ENCODE measurements at places on chromosomes 6 and 20.

DNA sequence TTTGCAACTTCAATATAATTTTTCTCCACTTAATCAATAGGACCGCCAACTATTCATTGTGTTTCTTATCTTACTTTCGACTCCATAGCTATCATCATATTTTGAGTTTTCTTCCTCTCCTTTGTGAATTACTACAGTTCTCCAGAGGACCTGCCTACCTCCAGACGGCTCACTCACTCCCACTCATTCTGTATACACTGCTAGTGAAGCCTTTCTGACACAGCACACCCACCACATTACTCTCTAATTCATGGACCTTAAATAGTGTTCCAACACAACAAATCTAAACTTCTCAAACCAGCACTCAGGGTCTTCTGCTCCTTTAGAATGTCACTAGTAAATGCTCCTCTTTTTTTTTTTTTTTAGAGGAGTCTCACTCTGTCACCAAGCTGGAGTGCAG lies 23.8 kb downstream of the FKBP5 start:
- no peak for DNase-seq

- no peak for DNase-seq
These were observed 146.0 kb upstream of the ESR1 start for GRCh38 chr6:151661509-151661908.

- peak; percentile 50 for DNase-seq
These were observed 50.9 kb upstream of the FAM184A start for GRCh38 chr6:119129148-119129967.

- DNase-seq, result no peak
These were observed 4.1 kb downstream of the PRR18 start for GRCh38 chr6:166304106-166304505.

DNA sequence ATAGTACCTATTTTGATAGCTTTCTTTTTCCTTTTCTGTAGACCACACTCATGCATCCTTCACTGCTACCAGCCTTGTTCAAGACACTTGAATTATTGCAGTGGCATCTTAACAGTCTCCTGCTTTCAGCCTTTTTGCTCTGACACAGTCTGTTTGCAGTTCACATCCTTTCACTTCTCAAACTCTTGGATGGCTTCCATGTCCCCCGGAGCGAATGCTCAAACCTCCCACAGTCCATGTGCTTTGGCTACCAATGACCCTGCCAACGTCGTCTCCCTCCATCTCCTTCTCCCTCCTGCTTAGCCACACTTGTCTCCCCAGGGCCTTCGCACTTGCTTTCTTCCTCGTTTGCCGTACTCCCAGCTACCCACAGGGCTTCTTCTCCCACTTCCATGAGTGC lies 270.0 kb upstream of the ZFP64 start:
- no peak for DNase-seq

- DNase-seq, result peak; percentile 91
These were observed 54.2 kb downstream of the MRPL14 start for GRCh38 chr6:44072959-44073611.

- no peak for DNase-seq
These were observed 41.5 kb upstream of the SRF start for GRCh38 chr6:43129434-43130194.

All from germinal center (tissue), 1 donor.